T-helper 22 cell (primary cell): ENCODE measurements at places on chromosomes 6 and 20.

DNA sequence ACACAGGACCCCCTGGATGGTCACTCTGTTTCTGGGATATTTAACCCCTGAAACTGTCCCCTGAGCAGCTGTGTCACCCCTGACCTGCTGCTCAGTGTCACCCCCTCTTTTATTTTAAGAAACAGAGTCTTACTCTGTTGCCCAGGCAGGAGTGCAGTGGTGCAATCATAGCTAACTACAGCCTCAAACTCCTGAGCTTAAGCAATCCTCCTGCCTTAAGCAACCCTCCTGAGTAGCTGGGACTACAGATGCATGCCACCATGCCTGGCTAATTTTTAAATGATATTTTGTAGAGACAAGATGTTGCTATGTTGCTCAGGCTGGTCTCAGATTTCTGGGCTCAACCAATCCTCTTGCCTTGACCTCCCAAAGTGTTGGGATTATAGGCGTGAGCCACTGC, 21.5 kb upstream of the GTSF1L start:
- DNase-seq: no peak

- no peak for DNase-seq
Observed at GRCh38 chr6:107616775-107617174, 126.9 kb downstream of the SOBP start.

DNA sequence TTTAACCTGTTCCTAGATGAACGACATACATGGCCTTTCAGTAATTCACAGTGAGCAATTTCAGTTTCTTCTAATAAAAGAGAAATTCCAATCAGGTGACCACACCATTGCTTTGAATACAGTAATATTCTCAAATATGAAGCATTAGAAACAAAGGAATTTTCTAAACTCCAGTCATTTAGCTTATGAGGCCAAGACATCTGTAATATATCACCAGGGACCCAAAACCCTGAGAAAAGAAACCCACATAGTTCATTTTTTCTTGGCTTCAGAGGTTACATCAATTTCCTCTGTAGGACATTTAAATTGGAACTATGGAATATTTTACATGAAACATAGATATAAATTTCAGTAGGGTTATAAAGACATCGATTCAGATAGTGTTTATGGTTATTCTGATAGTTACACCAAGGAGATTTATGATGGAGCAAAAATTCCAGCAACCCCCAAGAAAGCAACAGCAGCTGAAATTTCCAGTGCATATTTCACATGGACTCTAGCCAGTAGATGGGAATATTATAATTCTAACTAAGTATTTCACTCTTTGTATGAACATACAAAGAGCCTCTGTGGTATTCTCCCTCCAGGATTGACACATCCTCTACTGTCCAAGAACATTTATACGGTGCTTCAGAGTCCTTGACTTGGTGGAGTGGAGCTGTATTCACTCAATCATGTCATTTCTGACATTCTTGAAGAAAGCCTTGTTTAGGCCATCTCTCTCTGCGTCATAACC, 82.9 kb downstream of the ADGRG6 start:
- DNase-seq: no peak

- DNase-seq: no peak
Observed at GRCh38 chr6:43747784-43748183, 22.2 kb upstream of the VEGFA start.

- no peak for DNase-seq
Observed at GRCh38 chr6:161487694-161488093, 213.8 kb upstream of the AGPAT4 start.

DNA sequence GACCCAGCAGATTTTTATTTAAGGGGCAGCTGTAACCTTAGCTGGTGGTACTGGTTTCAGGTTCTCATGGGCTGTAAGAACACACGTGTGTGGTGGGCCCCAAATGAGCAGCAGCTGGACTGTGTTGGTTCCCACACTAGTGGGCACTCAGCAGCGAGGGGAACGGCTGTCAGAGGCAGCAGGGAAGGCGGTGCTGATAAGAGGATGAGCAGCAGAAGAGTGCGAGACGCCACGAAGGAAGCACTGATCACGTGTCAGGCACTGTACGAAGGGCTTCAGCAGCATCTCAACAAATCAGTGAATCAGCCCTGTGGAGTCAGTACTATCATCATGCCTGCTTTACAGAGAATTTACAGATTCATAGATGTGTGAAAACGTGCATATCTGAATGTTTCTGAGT, 41.0 kb upstream of the EMILIN3 start:
- DNase-seq: no peak

- no peak for DNase-seq
Observed at GRCh38 chr6:105324386-105324950, 78.4 kb downstream of the PREP start.

- no peak for DNase-seq
Observed at GRCh38 chr6:14452567-14453527, 335.3 kb downstream of the CD83 start.

- no peak for DNase-seq
Observed at GRCh38 chr6:113691260-113691656, 165.9 kb upstream of the MARCKS start.

GRCh38 chr20:41064377-41064776, 35.8 kb downstream of the TOP1 start:
- DNase-seq: no peak

- DNase-seq: no peak
Observed at GRCh38 chr6:89924231-89924630, 30.0 kb downstream of the GJA10 start.

DNA sequence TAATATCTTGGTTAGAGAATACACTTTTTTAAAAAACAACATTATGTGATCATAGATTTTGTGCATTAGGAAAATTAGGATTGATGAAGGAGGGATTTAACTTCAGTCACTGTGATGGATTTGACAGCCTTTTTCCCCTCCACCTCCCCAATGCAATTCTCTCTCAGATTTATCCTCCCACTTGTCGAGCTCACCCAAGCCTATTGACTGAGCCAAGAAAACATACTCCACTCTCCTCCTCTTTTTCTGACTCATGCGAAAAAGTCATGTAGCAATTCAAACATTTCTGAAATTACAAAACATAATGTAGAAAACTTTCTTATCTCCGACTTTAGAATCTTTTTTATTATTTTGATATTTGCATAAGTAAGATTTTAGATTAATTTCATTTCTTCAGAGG, 24.1 kb downstream of the KLHL32 start:
- DNase-seq: no peak

DNA sequence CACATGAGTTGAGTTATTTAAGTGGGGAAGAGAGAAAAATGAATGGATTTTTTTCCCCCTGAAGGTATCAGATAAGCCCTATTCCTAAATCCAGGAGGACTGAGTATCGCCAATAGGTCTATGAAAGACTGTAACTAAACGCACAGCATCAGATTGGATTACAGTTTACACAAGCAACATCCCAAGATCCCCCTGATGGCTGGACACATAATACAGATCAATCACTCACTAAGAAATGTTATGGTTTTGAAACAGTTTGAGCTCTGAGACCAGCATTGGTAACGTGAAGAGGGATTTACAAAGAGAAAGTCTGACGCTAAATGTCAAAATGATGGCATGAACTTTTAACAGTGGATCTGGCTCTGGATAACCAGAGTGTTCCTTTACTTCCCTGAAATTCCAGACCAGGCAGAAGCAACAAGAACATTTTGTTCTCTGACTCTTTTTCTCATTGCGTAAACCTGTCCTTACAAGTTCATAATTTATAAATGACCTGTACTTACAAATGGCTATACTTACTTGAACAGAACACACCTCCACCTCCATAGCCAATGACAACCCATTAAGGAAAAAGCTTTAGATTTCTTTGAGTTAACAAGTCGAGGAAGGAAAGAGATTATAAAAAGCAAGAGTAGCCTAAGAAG, 131.8 kb upstream of the BEND3 start:
- DNase-seq: no peak

GRCh38 chr6:150036081-150036480, 10.7 kb upstream of the RAET1L start:
- DNase-seq: no peak

DNA sequence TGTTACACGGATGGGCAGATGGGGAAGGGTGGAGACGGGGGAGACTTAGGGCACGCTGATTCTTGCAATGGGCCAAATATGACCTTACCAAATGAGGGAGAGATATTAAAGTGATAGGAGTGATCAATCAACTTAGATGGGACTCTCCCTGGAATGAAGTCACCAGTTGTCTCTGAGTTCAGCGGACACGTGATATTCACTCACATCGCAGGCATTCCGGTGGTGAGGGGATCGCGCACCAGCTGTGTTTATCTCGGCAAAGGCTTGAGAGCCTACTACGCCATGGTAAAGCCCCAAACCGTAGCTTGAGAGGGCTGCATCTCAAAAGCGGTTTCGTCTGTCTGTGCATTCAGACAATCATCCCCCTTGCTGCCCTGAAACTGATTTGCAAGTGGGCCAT, 5.5 kb downstream of the BMP7 start:
- no peak for DNase-seq

GRCh38 chr6:103895136-103895535, 964.6 kb downstream of the HACE1 start:
- no peak for DNase-seq

DNA sequence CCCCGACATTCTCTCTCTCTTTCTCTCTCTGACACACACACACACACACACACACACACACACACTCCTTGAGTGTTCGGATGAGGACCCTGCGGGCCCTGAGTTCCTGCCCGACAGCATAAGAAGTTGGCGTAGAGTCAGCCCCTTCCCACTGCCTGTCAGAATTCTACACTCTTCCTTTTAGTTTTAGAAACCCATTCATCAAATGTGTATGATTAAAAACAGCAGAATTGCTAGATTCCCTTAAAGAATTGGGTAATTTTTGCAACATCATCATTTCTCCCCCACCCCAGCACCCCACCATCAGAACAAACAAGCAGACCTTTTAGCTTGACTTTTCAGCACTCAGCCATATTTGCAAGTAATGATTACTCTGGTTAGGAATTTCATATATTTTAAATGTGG, 322.8 kb downstream of the FARS2 start:
- DNase-seq: no peak

DNA sequence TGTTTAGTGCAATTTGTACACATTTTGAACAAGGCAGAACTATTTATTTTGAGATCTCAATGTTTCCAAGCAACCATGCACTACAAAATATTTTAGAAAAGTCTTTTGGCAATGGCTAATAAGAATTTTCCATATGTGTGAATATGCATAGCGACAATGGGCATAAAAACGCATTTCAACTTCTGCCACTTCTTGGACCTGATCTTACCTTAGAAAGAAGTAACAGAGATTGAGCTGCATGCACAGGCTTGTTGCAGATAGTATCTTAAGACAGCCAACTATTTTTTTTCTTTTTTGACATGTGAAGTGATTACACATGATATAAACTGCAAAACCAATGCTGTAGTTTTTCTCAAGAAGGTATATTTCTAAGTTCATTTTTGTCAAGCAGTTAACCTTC, 210.4 kb upstream of the PHACTR1 start:
- no peak for DNase-seq

GRCh38 chr20:35934050-35934449, 20.3 kb downstream of the SCAND1 start:
- no peak for DNase-seq

- no peak for DNase-seq
Observed at GRCh38 chr6:107634324-107635056, 144.6 kb downstream of the SOBP start.

DNA sequence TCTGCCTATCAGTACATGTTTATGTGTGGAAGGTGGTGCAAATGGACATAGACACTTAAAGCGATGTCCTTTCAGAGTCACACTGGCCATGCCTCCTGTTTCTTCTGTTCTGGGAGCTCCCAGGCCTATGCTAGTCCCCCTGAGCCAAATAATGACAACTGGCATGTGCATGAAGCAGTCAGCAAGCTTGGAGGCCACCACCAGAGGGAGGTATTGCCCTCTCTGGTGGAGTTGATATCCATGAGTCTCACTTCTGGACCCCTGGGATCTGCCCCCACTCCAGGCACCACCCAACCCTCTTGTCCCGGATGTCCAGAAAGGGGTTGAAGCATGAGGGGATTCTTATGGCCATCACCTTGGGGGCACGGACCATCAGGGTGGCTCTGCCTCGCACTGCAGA, 172.2 kb downstream of the AIG1 start:
- no peak for DNase-seq

DNA sequence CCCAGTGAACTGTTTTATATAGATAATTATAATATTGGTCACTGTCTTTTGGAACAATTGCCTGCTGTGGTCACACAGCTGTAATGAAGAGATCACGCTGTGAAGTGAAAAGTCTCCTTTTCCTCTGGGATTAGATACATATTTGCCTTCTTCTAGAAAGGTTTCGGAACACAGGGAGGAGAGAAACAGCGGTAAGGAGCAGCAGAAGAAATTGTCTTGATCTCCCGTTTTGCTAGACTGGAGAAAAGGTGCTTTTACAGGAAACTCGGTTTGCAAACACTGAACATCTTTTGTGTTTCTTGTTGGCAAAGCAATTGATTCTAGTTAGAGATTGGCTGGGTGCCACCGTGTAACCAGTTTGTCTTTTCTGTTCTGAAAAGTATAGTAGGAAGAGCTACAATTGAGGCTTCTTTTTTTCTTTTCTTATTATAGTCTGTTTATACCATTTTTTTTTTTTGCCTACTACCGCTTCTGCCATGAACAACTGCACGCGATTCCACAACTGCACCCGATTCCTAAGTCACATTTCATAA, 404.1 kb upstream of the ID4 start:
- no peak for DNase-seq

DNA sequence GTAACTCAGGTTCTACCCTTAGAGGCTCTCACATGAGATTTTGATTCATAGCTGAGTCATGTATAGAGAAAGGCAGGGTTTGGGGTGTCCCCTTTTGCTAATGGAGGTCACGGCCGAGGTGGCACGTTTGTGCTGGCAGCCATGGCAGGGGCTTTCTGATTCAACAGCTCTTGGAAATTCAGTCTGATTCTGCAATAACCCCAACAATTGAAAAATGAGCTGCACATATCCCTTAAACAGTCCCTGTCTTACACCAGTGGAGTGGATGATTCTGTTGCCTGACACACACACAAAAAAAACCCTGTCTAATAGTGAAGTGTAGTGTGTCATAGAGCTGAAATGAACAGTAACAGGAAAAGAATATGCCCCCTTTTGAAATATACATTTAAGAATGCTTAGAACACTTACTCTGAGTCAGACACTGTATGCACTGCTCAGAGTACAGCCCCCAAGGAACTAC, 40.4 kb upstream of the ARG1 start:
- no peak for DNase-seq

DNA sequence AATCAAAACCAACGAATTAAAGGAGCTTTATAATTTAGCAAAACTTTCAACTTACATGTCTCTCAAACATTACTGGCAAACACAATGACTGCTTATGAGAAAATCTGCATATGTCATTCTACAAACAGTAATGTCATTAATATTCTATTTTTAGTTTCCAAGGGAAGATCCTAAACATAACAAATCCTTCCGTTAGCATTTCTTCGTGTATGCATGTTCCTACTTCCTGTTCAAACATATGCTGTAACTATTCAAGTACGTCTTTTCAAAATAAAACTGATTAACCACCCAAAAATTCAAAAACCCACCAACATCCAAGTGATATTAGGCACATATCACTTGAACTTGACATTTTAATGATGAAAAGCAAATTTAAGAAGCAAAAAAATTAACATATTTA, 131.3 kb downstream of the HACE1 start:
- no peak for DNase-seq
